ENCODE measurements at places on chromosomes 12 and 14. TPM values are rescaled to one million over a fixed set of nuclear protein-coding genes. Genes with fewer than 3 reads are reported as not detected.

DNA sequence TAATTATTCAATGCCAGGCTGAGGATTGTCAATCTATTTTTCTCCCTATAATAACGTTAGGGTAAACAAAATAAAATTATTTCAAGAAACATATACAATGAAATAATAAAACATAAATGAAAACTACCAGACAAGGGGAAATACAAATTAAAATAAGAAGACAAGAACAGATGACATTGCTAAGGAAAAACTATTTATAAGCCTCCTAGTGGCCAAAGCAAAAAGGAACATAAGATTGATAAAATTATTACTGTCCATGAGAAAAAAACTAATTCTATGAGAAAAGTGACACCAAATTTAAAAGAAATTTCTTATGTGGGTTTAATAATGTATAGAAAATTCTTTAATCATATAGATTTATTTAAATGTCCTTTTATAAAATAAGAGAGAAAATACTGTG, 294.7 kb downstream of the TTC6 start:
- DNase-seq: no peak

GRCh38 chr12:10663869-10664268, 10.0 kb downstream of the STYK1 start:
- no peak for DNase-seq

DNA sequence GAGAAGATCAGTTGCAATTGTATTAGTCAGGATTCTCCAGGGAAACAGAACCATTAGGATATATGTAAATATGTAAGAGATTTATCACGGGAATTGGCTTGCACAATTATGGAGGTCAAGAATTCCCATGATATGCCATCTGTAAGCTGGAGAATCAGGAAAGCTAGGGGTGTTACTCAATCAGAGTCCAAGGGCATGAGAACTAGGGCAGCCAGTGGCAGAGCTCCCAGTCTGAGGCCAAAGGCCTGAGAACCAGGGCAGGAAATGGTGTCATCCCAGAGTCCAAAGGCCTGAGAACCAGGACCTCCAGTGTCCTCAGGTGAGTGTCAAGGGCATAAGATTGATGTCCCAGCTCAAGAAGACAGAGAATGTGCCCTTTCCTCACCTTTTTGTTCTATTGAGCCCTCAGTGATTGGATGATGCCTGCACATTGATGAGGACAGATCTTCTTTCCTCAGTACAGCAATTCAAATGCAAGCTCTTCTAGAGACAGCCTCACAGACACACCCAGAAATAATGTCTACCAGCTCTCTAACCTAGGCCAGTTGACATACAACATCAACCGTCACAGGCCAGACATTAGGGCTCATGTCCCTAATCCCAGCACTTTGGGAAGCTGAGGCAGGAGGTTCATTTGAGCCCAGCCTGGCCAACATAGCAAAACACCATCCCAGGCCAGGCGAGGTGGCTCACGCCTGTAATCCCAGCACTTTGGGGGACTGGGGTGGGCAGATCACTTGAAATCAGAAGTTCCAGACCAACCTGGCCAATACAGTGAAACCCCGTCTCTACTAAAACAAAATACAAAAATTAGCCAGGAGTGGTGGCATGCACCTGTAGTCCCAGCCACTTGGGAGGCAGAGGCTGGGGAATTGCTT, 34.9 kb upstream of the ZNF740 start:
- DNase-seq: no peak

DNA sequence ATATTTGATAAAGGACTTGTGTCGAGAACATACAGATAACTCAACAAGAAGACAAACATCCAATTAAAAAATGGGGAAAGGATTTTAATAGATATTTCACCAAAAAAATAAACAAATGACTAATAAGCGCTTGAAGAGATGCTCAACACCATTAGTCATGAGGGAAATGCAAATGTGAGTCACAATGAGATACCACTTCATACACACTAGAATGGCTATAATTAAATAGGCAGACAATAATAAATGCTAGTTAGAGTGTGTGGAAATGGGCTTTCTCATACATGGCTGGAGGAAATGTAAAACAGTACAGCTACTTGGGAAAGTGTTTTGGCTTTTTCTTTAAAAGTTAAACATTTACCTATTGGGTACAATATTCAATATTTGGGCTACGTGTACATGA, 34.8 kb downstream of the DLK1 start:
- DNase-seq: no peak

GRCh38 chr12:69844416-69844815, 19.4 kb downstream of the MYRFL start:
- no peak for DNase-seq

DNA sequence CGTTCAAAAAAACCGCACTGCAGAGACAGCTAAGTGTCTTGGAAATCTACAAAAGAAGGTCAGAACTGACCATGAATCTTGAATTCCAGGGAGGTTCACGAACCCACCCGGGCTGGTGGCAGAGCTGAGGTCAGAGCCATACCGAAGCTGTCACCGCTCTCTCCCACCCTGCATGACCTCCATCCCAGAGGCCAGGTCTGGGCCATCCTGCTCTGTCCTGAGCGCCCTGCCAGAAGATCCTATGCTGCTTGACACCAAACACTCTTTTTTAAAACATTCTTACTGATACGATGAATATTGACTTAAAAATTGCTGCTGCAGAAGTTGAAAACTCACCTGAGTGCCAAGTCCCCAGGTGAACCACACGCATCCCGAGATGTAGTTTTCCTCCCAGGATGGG, 329.1 kb upstream of the FKBP4 start:
- no peak for DNase-seq

ESR2 gene
- total RNA-seq: 0.95 TPM

DYRK4 gene
- 38.1 TPM for total RNA-seq

All from activated naive CD8-positive, alpha-beta T cell treated with anti-CD3 and anti-CD28 coated beads for 36 hours (primary cell).